ENCODE measurements at places on chromosomes 7 and 10. TPM values are rescaled to one million over a fixed set of nuclear protein-coding genes. Genes with fewer than 3 reads are reported as not detected.

The TRIL gene
- 0.58 TPM for total RNA-seq

The AZGP1 gene
- total RNA-seq, result not detected

The AP4M1 gene
- 53.1 TPM for total RNA-seq

The STEAP2 gene
- 37.7 TPM for total RNA-seq

The SYT15 gene
- total RNA-seq, result 0.15 TPM

The SLC29A4 gene
- total RNA-seq, result 1.7 TPM

The TAS2R41 gene
- 0.17 TPM for total RNA-seq

The ZC3HAV1 gene
- total RNA-seq, result 33.9 TPM

The GIGYF1 gene
- total RNA-seq, result 20.4 TPM

The LDB3 gene
- not detected for total RNA-seq

The HSPB1 gene
- 94.6 TPM for total RNA-seq

The GPR85 gene
- 1.9 TPM for total RNA-seq

The ITIH2 gene
- total RNA-seq, result not detected

The PDK4 gene
- total RNA-seq, result 0.29 TPM

The KCP gene
- 0.66 TPM for total RNA-seq

The NUTM2E gene
- total RNA-seq, result not detected

The PRSS37 gene
- total RNA-seq, result not detected

The FXYD4 gene
- total RNA-seq, result not detected

The CRHR2 gene
- total RNA-seq, result not detected
